ENCODE measurements at places on chromosomes 5 and 9.
A peak's percentile ranks its signal among the peaks of the same experiment; 100 is the strongest.

- no peak for DNase-seq
Observed at GRCh38 chr5:38650540-38650939, 94.1 kb upstream of the LIFR start.

- DNase-seq, result no peak
Observed at GRCh38 chr9:36946653-36947052, 87.4 kb downstream of the PAX5 start.

DNA sequence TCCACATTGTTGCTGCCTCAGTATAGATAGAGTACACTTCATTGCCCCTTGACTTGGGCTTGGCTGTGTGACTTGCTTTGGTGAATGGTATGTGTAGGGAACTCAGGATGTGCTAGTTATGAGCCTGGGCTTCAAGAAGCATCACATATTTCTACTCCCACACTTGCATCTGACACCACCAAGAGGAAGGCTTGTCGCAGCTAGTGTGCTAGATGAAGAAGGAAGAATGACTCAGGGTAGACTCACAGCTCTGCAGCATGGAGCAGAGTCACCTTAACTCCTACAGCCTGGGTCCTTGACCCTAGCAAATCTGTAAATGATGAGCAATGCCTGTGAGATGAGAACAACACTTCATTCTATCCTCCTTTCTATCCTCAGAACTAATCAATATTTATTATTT, 261.8 kb downstream of the ASTN2 start:
- no peak for DNase-seq

GRCh38 chr5:38009749-38010358, 170.0 kb upstream of the GDNF start:
- DNase-seq, result no peak

DNA sequence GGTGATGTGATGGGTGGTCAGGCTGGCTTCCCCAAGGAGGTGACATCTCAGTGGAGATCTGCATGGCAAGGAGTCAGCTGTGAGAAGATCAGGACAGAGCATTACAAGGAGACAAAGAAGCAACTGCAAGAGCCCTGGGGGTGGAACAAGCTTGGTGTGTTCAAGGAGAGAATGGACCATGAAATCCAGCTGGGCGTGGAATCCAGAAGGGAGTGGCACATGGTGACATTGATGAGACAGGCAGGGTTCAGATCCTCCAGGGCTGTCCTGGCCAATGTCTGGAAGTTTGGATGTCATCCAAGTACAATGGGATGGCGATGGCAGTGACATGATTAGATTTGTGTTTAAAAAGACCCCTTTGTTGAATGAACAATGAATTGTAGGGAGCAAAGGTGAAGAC, 175.6 kb downstream of the MACROH2A1 start:
- no peak for DNase-seq

DNA sequence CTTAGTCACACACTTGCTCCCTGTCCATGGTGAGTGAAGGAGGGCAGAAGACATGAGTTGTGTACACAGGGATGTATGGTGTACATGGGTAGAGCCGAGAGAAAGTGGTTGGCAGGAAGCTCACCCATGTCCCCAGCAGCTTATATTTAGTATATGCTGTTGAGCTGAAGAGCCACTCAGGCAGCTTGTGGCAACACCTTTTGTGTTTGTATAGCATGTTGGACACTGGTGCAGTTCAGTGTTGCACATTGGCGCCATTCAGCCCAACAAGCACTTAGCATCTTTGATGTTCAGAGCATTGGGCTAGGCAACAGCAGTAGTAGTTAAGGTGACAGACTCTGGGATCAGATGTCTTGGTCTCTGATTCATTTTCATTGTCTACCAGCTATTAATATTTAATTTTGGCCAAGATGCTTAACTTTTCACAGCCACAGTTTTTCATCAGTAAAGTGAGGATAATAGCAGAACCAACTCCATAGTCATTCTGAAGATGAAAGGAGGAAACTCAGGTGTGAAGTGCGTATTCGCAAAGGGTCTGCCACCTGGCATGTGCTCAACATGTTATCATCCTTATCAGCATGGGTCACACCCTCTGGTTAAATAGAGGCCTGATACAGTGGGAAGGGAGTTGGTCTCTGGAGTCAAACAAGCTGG, 184.8 kb downstream of the NR3C1 start:
- DNase-seq, result no peak

DNA sequence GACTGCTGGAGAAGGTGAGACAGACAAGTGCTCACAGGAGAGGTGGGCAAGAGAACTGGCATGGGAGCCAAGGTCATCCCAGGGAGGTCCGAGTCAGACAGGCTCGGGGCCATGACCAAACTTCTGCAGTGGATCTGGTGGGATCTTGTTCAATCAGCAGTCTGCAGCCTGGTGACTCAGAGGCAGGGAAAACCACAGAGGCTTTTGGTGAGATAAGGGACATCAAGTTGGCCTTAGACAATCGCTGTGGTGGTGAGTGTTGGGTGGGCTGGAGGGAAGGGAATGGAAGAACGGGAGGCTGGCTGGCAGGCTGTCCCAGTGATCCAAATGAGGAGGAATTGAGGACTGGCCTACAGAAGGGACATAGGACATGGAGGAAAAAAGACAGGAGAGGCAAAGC, 123.8 kb downstream of the TMEM174 start:
- DNase-seq, result peak; percentile 16

GRCh38 chr5:142800776-142801494, 30.8 kb downstream of the ARHGAP26 start:
- no peak for DNase-seq

- DNase-seq, result no peak
Observed at GRCh38 chr5:73288803-73289720, 116.1 kb downstream of the TMEM174 start.

DNA sequence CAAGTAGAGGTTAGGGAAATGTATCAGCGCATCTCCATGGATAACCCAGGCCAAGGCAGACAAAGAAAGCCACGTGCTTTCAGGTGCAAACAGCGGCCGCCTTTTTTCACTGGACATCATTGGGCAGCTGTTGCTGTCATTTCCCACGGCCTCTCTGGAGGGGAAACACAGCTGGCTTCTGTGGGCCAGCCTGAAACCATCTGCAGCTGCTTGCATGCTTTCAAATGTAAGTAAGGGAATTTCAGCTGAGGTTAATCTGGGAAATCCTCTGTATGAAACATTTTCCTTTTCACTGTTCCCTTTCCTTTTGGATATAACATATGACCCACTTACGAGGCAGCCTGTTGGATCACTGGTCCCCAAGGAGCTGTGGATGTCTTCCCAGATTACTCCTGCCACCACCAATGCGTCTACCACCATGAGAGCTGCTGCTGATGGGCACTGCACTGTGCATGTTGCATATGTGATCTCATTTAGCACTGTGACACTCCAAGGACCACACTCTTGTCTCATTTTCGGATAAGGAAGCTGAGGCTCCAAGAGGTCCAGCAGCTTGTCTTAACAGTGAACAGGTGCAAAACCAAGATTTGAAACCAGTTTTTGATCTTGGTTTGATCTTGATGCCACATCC, 106.3 kb downstream of the C9orf152 start:
- DNase-seq, result no peak

- no peak for DNase-seq
Observed at GRCh38 chr5:150108711-150109514, 22.6 kb upstream of the CSF1R start.

DNA sequence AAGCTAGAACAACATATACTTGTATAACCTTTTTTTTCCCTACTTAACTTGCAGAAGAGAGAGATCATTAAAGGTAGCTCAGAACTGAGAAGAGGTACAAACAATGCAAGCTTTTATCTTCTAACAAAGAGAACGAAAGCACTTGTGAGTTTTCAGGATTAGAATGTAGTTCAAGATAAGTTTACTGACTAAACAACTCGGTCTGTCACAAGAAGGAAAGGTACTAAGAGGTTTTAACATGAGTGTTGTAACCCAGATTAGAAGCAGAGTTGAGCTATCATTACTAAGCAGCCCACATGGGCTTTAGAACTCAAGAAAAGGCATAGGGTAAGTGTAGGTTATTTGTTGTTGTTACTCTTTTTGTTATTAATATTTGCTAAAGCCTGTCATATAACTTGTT, 25.2 kb downstream of the GIN1 start:
- no peak for DNase-seq

GRCh38 chr5:148861696-148862095, 35.3 kb downstream of the ADRB2 start:
- no peak for DNase-seq

GRCh38 chr5:168646335-168646734, 67.2 kb upstream of the PANK3 start:
- no peak for DNase-seq

DNA sequence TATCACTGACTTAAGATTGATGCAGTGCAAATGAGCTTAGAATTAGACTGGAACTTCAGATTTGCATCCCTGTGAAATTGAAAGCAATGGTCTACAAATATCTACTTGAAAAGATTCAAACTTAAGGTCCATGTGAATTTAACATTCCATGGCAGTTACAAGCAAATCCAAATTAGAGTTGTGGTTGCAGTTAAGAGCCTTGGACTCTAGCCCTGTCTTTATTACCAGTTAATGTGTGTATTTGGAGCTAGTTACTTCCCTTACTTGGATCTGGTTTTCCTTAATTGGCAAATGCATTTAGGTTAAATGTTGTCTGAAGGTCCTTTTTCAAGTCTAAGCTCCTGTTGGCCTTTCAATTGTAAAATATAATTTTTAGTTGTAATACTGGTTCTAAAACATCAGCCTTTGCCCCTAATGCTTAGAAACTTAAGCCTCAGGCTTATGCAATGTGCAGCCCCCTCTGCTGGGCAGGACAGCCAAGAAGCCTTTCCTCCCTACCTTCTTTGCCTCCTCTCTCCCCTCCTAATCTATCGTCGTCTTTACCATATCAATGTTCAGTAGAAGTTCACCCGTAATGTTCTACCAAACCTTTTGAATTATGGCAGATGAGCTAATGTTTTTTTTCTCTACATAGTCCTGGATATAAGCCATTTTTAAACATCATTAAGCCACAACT, 59.5 kb downstream of the ERMP1 start:
- no peak for DNase-seq
